ENCODE measurements at places on chromosomes 16 and 17.

GRCh38 chr17:15321556-15322251 lies 19.7 kb downstream of the TEKT3 start:
- DNase-seq, result no peak

- no peak for DNase-seq
Measured at GRCh38 chr17:1793447-1793806, 31.6 kb downstream of the SERPINF1 start.

GRCh38 chr16:69940676-69941075 lies 10.5 kb upstream of the CLEC18A start:
- DNase-seq, result no peak

- DNase-seq, result no peak
Measured at GRCh38 chr17:72280881-72281280, 160.1 kb downstream of the SOX9 start.

DNA sequence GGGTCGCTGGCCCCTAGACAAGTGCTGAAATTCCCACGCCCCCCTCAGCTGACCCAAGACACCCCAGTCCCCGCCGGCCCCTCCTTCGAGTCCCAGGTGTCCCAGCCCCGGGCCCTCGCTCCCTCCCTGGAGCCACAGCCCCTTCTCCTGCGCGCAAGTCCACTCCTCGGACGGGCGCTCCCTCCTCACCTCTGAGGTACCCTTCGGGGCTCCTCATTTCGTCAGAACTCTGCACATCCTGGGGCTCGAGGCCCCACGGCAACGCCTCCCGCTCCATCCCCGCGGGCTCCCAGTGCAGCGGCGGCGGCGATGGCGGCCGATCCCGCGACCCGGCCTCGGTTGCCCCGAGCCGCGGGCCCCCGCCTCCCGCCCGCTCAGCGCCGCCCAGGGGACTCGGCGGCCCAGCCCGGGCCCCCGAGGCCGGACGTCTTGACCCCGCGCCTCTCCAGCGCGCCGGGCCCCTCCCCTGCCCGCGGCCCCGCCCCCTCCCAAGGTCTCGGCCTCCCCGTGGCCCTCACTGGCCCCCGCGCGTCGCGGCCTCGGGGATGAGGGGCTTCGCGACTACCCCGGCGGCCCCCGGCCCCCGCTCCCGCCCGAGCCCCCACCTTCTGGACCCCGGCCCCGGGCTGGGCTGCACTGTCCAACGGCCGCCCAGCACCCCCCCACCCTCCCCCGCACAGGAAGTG lies at the start of gene ZNF768:
Gene ZNF768, minus strand, starts transcription at position 430 of the 686 bp plus-strand sequence. Its CDS starts 153 bp downstream, at position 277.
- peak; percentile 89 for DNase-seq

DNA sequence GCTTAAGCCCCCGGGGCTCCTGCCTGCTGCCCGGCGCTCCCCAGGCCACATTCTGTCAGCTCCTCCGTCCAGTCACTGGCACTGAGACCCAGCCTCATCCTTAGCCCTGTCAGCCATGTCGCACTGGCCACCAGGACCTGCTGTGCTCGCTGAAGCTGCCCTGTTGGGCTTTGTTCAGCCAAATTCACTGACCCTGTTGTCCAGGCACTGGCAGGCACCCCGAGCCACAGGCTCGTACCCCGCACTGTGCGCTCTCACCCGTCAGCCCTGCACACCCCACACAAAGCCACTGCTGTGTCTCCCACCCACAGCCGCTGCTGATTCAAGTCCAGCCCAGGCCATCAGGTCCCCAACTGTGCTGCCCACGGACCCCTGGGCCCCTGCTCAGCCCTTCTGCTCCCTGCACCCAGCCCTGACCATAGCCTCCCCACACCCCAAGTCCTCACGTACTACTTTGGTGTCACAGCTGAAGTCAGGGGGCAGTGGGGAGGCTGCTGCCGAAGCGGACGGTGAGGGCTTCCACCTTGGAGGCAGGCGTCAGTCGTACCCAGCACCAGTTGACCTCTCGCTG lies 131.5 kb upstream of the CHMP6 start:
- DNase-seq, result no peak

GRCh38 chr16:12318661-12319427 lies 342.3 kb downstream of the SNX29 start:
- no peak for DNase-seq

DNA sequence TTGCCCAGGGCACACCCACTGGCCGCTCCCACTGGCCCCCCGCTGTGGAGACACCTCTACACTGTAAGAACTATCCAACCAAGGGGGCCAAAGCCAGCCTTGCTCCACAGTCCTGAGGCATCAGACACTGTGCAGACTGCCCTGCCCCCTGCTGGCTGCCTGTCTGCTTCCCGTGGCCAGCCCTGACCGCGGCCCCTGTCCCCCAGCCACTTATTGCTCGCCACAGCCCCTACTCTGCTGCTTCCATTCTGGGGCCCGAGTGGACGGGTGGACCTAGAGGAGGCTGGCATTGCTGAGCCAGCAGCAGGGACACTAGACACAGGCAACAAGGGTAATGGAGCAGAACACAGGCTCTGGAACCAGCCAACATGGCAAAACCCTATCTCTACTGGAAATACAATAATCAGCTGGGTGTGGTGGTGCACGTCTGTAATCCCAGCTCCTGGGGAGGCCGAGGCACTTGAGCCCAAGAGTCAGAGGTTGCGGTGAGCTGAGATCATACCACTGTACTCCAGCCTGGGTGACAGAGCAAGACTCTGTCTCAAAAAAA lies 19.7 kb upstream of the LRRC37A3 start:
- no peak for DNase-seq

DNA sequence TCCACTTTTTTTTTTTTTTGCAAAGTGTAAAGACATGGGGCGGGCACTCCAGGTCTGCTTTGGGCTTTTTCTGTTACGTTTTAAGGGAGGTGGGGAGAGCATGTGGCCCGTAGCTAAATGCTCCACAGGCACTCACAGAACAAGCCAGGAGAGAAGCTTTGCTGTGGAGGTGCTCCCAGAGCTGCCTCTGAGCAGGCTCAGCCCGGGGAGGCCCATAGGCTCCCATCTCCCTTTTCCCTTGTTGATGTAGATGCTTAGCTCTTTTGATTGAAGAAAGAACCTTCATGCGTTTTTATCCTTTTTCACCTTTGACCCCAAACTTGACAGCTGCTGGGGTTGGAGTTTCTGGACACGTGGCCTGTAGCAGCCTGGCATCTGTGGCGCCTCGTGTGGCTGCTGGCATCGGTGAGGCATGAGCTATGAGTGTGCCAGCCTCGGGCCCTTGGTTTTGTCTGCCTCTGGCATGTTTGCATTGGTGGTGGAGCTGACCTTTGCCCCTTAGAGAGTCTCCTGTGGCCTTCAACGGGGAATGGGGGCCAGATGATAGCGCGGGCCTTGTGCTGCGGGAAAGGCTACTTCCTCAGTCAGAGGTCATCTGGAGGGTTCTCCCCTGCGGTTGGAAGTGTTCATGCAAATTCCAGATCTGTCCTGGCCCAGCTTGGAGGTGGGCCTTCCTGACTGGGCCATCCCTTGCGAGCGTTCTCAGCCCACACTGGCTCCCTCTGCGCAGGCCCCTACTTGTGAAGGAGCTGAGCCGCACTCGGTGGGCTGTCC lies 20.0 kb upstream of the IL17C start:
- no peak for DNase-seq

DNA sequence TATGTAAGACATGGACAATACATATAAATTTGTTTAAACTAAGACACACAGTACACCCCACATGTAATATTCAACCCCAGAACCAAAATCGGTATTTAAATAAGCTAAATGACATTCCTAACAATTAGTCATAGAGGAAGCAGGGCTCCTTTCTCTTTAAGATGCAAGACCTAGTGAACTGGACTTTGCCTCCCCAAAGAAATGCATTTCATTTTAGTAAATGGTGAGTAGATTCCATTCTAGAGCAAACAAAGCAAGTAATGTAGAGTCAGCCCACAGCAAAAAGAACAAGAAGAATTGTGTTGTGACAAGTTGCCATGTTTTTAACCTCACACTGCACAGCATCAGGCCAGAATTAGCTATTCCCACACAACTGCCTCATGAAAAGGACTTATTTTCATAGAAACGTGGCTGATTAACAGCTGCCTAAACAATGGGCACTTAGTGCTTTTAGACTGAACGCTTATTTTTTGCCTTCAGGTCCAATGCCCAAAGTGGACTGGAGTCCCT lies 14.4 kb downstream of the DNAJC7 start:
- no peak for DNase-seq

- peak; percentile 92 for DNase-seq
Measured at GRCh38 chr17:82418001-82418986, at the start of the genes HEXD and OGFOD3. Gene HEXD (plus strand): TSS chr17:82418347. CDS start chr17:82419800, 1,453 bp downstream. Gene OGFOD3 (minus strand): TSS chr17:82418586. CDS start chr17:82418485, 101 bp downstream.

- no peak for DNase-seq
Measured at GRCh38 chr16:58732545-58733247, 1.4 kb downstream of the GOT2 start.

DNA sequence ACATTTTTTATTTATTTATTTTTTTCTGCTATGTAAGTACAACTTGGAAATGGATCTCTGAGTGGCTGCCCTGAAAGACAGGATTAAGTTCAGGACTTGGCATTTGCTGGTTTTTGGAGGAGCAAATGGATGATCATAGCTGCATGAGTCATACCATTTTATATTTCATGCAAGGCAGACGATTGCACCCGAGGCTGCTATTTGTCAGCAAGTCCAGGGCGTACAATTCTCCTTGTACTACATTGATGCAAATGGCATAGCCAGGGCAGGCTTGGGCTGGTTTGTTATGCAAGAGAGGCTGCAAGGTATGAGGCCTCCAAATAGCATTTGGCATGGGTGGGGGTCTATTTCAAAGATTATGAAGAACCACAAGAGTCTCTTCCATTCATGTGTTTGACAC lies 81.2 kb upstream of the CACNG3 start:
- no peak for DNase-seq

- DNase-seq, result no peak
Measured at GRCh38 chr17:57898487-57899311, 48.9 kb upstream of the MRPS23 start.

DNA sequence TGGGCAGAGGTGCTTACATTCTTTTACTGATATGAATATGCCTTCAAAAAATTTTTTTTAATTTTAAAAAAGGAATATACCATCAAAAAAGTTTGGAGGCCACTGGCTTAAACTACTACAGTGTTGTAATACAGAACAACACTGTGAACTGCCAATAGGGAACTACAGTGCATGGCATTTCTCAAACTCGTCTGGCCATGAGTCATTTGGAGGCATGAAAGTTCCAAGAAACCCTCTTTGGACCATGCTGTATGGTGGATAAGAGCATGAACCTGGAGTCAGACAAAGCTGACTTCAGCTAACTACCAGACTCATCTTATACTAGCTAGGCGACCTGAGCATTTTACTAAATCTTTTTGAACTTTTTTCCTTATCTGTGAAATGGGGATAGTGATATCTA lies 9.2 kb upstream of the NF1 start:
- DNase-seq, result no peak

DNA sequence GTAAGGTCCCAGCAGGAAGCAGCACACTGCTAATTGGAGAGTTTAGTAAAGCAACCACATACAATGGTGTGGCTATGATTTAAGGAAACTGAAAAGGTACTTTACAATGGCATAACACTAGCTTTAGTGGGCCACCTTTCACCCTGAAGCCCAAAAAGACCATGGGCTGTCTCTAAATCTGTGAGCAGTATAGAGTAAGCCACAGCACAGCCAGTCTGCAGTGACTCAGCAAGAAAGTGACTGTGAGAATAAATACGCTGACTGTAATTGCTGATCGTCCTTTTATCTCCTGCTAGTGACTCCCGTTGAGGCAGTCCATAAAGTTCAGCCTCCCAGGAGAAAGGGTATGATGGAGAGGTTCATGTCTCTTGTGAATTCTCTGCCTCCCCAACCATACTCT lies 679.8 kb upstream of the KIF2B start:
- DNase-seq, result no peak

DNA sequence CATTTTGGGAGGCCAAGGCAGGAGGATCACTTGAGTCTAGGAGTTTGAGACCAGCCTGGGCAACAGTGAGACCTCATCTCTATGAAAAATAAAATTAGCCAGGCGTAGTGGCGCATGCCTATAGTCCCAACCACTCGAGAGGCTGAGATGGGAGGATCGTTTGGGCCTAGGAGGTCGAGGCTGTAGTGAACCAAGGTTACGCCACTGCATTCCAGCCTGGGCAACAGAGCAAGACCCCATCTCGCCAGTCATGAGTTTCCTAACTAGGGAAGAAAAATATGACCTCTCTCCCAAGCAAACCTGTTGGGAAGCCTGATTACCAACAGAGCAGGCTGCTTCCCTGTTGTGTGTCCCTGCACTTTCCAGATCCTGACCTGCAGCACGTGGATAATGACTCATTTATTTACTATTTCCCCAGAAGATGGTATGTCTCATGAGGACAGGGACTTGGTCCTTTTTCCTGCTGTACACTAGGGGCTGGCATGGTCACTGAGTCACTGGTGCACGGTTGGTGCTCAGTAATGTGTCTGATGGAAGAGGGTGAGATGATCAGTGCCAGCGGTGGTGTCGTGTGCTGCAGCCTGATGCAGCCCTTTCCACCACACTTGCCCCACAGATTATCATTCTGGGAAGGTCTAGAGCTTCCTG lies 30.8 kb downstream of the NMT1 start:
- DNase-seq, result no peak

DNA sequence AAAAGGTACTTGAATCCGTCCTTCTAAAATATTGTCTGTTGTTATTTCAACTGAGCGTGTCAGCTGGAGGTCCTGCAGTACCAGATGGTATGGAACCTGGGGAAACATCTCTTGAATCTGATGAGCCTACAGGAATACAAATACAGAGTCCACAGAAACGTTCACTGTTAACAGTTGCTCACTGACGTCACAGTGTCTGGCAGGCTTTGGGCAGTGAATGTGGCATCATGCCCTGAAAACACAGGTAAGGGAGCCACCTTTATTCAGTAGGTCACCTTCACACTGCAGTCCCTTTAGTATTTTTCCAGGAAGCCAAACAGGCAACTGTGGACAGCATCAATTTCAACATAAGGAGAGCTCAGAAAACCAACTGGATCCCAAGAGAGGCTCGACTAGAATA lies 56.1 kb downstream of the AMFR start:
- DNase-seq, result no peak

- no peak for DNase-seq
Measured at GRCh38 chr17:80730739-80731138, 186.1 kb downstream of the RPTOR start.

- DNase-seq, result no peak
Measured at GRCh38 chr17:67052720-67053437, 8.5 kb downstream of the CACNG1 start.

GRCh38 chr17:10071141-10071540 lies 127.3 kb downstream of the GAS7 start:
- DNase-seq, result no peak

GRCh38 chr17:57362797-57363556 lies 106.7 kb downstream of the MSI2 start:
- no peak for DNase-seq

- DNase-seq, result no peak
Measured at GRCh38 chr17:81035521-81036196, 708 bp downstream of the BAIAP2 start.

All from C1 segment of cervical spinal cord (tissue), 14 donors.